ENCODE measurements at places on chromosomes 3 and 15.

DNA sequence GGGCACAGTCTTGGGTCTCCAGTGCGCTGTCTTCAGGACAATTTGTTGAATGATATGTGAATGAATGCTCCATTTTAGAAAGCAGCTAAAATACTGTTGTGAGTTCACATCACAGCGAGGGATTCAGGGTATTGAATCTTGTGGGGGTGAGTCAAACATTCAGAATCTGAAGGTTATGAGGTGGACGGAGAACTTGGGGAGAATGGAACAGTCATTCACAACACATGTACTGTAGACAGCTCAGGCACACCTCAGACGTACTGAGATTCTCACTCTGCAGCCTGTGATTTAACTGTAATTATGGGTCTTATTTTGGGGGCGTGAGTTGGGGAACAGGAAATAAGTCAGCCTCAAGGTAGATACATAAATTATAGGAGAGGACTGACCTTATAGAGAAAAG lies 13.9 kb downstream of the CRYBG3 start:
- no peak for DNase-seq

DNA sequence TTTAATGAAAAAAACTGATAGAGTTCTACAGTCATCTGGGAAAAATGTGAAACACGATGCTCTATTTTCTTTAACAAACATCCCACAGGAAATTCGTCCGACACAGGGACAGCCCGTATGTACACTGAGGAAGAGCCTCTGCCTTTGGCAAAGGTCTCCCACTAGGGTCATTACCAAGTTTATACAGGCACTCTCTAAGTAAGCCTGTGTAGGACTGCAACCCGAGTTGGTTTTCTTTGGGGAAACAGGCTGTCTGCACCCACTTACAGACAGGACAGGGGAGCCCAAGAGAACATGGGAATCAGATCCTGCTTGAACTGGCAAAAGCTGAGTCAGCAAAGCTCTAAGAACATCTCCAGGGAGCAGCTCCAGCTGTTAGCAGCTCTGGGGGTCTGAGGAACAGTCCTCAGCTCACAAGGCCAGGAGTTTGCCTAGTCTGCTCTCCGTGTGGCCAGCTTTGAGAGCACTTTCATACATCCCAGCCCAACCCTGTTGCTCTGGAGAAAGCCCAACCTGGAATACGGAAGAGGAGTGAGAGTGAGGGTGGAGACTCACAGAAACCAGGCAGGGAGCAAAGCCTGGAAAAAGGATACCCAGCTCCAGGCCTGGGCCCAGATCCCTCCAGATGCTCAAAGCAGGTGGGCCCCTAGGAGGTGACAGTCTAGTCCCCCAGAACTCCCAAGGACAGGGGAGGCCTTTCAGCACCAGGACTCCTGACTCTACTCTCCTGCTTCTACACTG lies 1.9 kb downstream of the TBC1D2B start:
- no peak for DNase-seq

DNA sequence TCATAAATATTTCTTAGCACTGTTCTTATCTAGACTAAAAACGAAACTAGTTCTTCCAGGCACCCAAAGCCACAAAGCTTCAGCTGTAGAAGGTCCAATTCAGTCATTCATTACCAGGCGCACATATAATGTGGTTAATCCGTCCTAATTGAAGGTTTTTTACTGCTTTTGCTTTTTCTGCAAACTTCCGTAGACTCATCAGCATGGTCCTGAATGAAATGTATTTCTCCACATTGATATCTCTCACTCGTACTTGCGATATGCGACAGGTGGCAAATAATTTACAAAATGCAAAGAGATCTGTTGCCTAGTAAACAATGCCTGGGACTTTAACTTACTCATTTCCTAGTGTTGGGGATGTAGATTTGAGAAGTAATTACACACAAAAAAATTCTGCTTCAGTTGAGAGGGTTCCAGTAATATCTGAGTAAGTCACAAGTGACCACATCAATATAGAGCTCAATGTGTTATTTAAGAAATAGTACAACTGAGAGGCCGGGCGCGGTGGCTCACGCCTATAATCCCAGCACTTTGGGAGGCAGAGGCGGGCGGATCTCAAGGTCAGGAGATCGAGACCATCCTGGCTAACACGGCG lies 75.0 kb upstream of the MBNL1 start:
- no peak for DNase-seq

GRCh38 chr3:48885753-48886152 lies 12.9 kb downstream of the SLC25A20 start:
- DNase-seq: no peak

GRCh38 chr3:133374708-133375402 lies 25.0 kb upstream of the BFSP2 start:
- no peak for DNase-seq

DNA sequence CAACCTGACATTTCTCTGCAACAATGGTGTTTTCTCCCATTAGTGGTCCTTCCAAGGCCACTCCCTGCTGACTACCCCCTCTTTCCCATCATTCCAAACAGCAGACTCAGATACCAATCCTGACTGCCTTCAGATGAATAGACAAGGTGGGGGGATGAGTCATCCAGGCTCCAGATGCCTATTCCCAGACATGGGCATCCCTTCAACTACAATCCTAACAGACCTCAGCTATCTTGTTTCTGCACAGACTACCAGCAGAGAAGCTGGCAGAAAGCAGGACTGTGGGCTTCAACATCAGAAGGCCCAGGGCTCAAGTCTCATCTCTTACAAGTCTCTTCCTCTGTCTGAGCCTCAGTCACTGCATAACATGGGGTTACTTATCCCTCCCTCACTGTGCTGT lies 2.2 kb downstream of the RBP1 start:
- no peak for DNase-seq

- no peak for DNase-seq
Measured at GRCh38 chr15:91885054-91885453, 31.5 kb downstream of the SLCO3A1 start.

DNA sequence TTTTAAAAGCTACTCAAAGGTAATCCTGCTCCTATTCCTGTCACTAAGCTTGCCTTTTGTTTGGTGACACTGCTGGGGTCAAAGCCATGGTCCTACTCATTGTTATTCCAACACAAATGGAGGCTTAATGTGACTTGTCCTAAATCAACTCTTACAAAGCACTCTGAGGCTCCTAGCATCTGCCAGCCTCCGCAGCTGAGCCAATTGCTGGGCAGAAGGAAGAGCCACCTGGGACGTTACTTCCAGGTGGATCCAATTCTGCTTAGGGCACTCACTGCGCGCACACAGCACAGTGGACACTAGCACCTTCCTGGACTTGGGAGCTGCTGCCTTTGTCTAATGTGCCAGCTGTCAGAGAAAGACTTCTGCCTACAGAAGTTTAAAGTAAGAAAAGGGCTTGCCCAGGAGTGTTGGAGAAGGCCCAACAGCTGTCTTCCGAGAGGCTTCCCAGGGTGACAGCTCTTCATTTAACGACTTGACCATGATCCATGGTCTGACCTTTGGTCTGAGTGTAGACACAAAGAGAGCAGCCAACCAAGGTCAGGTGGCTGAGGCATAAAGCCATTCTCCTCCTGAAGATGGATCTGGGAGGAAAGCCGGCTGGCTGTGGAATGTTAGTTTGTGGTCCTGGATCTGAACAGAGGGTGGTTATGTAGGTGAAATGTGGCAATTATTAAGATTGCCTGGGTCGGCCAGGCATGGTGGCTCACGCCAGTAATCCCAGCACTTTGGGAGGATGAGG lies 102.2 kb downstream of the AQP9 start:
- DNase-seq: no peak

DNA sequence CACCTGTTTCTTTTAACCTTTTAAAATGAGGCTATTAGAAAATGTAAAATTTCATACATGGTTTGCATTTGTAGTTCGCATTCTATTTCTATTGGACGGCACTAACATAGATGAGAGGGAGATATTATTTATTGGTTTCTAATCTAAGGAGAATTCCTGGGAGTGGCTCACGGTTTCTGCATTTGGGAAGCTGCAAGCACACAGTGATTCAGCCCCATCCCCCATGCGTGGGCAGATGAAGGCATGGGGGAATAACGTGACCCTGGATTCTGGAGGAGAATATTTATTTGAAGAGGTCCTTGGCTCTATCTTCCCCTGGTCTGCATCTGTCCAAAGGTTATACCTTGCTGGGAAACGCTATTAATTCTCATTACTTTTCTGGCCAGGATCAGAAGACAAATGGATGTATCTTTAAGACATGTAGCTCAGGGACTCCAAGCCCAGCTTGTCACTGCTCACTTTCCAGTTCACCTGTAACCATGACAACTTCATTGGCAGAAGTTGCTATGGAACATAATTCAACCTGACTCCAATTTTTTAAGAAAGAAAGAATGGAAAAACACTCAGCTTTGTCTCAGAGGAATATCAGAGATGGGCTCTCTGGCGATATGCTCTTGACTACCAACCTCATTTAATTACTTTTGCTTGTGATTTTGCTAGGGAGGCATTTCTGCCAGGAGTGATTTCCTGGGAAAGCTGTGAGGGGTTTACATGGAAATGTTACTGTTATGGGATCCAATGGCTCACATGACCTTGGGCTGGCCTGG lies 27.2 kb upstream of the POMGNT2 start:
- DNase-seq: no peak

DNA sequence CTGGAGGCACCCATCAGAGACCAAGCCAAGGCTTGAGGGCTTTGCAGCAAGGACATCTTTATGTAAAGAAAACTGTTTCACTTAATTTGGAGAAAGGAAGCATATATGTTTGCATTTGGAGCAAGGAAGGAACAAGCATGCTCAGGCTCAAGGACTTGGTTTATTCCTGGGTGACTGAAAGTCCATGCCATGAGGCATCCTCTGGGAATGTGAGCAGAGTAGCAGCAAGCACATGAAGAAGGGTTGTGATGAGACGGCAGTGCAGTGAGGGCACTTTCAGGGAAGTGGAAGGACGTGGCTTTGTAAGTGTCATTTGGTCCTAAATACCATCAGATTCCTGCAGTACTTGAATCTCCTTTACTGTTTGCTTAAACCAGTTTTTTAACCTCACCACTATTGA lies 26.8 kb downstream of the POLG start:
- no peak for DNase-seq

- DNase-seq: no peak
Measured at GRCh38 chr3:53191836-53192480, 30.9 kb downstream of the PRKCD start.

DNA sequence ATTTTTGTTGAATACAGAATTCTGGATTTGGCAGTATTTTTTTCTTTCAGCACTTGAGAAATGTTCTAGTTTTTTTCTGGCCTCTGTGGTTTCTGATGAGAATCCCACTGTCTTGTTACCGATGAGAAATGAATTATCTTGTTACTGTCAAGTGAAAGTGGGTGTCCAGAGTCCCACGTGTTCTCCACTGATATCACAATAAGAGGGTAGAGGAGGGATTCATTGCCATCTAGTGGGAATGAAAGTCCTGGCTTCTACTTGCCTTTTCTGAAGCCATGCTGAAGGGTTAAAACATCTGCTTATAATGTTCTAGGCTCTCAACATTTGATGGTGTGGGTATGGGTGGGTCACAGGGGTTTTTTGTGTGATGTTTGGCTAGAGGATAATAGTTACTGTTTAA lies 66.1 kb downstream of the SEC22A start:
- DNase-seq: no peak

DNA sequence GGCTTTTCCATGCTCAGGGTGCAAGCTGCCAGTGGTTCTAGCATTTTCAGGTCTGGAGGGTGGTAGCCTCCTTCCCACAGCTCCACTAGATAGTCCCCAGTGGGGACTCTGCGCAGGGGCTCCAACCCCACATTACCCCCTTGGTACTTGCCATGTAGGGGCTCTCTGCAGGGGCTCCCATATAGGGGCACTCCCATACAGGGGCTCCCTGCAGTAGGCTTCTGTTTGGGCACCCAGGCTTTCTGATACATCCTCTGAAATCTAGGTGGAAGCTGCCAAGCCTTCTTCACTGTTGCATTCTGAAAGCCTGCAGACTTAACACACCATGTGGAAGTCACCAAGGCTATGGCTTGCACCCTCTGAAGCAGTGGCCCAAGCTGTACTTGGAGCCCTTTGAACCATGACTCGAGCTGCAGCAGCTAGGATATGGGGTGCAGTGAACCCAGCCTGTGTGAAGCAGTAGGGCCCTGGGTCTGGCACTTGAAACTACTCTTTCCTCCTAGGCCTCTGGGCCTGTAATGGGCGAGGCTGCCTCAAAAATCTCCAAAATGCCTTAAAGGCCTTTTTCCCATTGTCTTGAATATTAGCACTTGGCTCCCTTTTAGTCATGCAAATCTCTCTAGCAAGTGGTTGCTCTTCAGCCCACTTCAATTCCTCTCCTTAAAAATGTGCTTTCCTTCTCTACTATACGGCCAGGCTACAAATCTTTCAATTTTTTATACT lies 96.4 kb downstream of the TPRA1 start:
- DNase-seq: no peak

DNA sequence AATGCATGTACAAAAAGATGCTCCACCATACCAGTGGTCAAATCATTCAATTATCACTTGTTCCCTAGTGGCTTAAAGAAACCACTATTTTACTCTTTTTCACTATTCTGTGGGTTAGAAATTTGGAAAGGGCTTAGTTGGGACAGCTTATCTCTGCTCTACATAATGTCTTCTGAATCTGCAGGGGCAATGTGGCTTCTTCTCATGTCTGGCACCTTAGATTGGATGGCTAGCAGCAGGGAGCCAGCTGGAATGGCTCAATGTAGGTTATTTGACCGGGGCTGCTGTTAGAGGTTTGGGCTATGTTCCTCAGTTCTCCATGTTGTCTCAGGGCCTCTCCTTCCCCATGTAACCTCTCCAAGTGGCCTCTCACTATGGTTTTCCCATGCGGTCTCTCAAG lies 57.5 kb upstream of the EPHB1 start:
- no peak for DNase-seq

DNA sequence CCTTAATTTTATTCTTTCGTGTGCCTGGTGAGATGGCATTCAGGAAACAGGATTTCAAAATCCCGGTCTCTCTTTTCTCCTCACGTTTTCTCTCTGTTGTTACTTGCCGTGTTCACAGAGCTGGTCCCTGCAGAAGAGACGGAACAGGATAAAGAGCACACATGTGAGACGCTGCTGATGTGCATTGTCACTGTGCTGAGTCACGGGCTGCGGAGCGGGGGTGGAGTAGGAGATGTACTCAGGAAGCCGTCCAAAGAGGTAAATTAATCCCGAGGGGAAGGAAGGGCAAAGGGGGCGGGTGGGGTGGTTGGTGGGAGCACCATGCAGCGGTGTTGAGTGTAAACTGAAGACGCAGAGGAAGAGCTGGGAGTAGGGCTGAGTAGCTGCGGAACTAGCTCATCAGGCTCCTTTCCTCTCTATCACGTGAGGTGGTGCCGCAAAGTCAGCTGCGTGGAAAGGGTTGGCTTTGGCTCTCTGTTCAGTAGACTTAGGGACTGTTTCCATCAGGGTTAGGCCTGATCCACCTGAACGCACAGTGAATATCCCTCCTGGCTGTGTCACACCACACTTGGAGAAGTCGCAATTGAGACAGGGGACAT lies 164.8 kb upstream of the BHLHE40 start:
- DNase-seq: no peak

GRCh38 chr3:72690629-72691028 lies 157.6 kb downstream of the SHQ1 start:
- DNase-seq: no peak

DNA sequence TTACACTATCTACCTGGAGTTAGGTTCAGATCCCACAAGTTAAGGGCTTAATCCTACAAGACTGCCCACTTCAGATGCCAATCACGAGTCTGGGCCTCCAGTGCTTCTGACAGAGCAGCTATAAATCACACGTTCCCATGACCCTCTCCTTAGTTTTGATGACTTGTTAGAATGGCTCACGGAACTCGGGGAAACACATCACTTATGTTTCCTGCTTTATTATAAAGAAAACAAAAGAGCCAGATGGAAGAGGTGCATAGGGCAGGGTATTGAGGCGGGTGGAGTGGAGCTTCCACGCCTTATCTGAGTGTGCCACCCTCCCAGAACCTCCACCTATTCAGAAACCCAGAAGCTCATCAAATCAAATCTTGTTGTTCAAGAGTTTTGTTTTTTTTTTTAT lies 170.8 kb downstream of the MOBP start:
- DNase-seq: no peak

Measured in thoracic aorta (tissue), 2 donors.